ENCODE measurements at places on chromosomes 5 and 9.

DNA sequence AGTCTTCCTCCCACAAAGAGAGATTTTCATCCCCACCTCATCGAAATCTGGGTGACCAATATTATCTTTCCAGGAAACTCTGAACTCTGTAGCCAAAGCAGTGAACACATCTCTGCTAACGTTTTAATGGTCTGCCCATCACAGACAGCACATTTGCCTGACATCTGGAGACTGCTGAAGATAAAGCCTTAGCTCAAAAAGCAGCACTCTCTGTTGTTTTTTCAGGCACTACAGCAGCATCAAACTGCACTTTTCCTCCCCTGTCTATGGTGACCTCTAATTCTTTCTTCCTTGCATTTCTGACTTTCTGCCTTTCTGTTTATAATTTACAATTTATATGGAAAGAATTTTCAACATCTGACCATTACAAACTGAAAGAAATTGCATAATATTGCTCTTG, 66.8 kb downstream of the RAB3C start:
- DNase-seq = no peak

DNA sequence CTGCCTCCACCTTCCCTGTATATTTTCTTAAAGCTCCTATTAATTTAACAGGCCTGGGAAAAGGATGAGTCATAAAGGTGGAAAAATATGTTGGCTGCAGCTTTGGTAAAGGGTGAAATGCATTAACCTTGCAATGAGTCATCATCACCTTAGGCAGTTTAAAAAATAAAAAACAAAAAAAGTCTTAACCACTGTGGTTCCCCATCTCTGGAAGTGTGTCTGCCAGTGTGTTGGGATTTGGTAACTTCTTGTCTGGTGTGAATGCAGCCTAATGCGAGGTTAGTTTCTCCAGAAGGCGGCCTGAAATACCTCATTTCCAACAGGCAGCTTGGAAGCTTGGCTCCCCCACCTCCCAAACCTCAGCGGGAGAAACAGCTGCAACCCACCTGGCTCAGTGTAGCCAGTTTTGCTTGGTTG, 265.3 kb upstream of the GAS1 start:
- DNase-seq = no peak

- DNase-seq = no peak
Observed at GRCh38 chr5:80204808-80205614, 50.8 kb downstream of the SERINC5 start.

GRCh38 chr5:55492449-55492848, 42.3 kb downstream of the PLPP1 start:
- DNase-seq = no peak

DNA sequence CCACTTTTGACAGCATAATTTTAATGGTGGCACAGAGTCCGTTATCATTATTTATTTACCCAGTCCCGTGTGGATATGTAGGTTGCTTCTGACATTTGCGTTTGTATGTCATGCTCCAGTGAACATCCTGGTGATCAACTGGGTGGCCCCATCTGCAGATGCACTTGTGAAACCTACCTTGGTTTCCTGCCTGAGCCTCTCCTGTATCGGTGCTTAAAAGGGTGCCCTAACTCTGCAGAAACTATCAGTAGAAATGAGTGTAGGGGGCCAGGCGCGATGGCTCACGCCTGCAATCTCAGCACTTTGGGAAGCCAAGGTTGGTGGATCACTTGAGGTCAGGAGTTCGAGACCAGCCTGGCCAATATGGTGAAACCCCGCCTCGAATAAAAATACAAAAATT, 92.1 kb upstream of the IER5L start:
- no peak for DNase-seq

DNA sequence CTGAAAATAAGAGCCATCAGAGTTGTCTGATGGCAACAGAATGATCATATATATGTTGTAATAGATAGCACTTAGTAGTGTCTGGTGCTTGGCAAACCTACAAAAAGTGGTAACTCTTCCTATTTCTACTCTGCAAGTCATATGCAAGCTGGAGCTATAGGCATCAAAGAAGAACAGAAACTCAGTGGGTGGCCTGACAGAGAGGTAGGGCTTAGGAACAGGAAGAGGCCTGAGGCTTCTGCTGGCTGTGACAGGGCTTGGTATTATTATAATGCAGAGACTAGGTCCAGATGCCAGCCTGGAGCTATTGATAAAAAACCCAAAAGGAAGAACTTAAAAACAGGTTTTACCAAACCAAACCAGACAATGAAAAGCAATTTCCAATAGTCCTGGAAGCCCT, 4.4 kb upstream of the DIAPH1 start:
- DNase-seq = no peak

DNA sequence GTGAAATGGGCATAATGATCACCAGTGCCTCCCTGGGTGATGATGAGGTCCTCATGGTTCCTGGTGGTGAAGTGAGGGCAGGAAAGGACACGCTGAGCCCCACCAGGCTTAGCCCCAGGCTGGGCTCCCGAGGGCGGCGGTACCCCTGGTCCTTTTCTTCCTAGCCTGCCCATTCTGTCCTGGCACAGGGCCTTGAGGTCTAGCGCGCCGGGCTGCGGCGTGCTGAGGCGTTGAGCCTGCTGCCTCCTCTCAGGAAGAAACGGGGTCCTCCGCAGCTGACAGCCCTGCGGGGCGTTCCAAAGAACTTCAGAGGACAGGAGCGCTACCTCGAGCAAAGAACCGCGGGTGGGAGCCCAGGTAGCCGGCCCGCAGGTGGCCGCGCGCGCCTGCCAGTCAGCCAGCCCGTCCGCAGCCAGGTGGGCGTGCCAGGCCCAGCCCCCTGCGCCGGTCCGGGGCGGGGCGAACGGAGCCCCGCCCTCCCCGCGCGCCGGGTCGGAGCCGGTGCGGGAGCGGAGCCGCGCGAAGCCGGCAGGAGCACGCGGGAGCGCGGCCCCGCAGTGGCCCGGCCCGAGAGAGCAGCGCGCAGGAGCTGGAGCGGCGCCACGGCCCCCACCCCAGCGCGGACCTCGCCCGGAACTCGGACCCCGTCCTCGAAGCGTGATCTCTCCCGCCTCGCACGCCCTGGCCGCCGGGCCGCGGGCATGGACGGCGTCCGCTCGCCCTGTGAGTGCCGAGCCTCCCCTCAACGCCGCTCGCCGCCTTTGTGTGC, at the start of gene WNK2:
Gene WNK2 (plus strand): TSS at position 477 of the 769 bp plus-strand sequence. CDS start 791 bp downstream, outside the sequence.
- DNase-seq = no peak

DNA sequence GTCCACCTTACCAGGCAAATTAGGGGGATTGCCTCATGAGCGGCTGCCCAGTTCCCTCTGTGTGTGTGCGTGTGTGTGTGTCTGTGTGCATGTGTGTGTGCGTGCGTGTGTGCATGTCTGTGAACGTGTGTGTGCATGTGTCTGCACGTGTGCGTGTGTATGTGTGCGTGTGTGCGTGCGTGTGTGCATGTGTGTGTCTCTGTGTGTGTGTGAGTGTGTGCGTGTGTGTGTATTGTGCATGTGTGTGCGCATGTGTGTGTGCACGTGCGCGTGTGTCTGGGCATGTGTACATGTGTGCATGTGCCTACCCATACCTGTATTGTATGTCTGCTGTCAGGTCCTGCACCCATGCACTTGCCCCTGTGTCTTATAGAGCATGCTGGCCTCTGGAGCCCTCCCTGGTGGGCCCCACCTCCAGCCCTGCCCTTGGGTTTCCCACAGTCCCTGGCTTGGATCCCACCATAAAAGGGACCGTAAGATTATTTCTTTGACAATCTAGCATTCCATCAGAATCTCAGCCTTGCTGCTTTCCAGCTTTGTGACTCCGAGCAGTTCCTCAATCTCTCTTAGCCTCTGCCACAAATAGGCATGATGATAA, 9.3 kb downstream of the PSD2 start:
- DNase-seq = no peak

- no peak for DNase-seq
Observed at GRCh38 chr9:21746550-21746949, 55.9 kb upstream of the MTAP start.

DNA sequence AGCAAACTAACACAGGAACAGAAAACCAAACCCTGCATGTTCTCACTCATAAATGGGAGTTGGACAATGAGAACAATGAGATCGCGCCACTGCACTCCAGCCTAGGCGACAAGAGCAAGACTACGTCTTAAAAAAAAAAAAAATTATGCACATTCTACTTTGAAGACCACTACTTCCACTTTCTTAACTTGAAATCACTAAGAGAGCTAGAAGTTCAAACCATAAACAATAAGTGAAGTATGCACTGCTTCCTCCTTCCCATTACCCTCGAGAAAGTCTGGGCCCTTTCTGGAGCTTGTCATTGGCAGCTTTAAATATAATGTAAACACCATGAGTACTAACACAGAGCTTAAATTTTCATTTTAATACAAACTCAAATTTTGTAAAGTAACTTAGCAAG, 94.9 kb downstream of the TLE1 start:
- no peak for DNase-seq

DNA sequence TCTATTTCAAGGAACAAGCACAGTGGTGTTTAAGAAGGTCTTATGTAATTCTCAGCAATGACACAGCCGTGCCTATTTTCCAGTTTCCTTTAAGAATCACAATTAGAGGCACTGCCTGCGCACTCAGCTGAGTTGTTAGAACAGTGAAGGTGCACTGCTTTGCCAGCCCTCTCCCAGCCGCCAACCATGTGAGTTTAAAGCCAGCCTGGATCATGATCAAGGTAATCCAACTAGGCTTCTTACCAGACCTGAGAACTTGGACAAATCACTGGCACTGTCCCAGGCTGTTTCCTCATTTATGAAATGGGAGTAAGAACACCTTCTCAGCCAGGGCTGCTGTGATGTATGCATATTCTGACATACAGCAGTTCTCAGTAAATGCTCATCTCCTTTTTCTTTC, 99.6 kb downstream of the ASTN2 start:
- no peak for DNase-seq

DNA sequence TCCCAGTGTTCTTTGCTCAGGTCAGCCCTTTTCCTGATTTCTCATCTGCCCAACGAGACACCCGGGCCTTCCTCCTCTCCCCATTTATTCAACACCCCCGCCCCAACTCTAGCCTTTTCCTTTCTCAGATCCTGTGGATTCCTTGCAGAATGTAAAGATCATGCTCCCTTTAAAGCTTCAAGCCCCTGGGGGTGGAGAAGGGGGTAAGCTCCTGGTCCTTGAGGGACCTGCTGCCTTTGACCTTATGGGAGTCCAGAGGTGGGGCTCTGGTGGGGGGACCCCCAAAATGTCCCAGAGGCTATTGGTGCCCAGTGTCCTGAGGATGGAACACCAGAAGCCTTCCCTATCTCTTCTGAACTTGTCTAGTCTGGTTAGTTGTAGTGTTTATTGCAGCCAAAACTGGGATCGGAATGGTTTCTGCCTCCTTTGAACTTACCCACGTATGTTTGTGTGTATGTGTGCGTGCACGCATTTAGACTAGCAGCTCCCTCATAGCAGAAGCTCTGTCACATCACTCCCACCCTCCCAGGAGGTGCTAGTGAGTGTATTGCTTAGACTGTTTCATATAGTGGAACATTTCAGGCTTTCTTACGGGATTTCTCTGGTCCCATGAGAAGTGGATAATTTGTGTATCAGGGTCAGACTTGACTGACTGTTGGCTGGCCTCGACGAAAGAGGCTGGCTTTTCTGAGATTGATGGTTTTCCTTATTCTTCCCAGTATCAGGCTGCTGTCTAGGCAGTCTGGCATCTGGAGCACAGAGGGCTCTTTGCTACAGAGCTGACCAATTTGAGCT, 1.1 kb downstream of the GALNT10 start:
- DNase-seq = no peak

Data from stimulated activated CD8-positive, alpha-beta memory T cell treated with anti-CD3 and anti-CD28 coated beads, Interleukin-4, amount 100 ng/mL, for 1 hour (primary cell).